ENCODE measurements at places on chromosomes 16 and 17.

DNA sequence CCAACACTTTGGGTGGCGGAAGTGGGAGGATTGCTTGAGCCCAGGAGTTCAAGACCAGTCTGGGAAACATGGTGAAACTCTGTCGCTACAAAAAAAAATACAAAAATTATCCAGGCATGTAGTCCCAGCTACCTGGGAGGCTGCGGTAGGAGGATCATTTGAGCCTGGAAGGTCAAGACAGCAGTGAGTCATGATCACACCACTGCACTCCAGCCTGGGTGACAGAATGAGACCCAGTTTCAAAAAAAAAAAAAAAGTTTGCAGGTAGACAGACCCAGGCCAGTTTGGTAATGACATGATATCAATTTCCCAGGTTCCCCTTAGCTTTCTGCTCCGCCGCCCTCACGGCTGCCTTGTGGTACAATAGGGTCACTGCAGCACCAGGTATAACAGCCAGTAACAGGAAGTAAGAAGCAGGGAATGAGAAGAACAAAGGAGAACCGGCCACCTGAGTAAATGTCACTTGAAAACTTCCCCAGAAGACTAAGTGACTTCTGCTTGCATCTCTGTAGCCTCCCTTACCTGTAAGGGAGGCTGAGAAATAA, 201.2 kb upstream of the HSBP1 start:
- DNase-seq = no peak

DNA sequence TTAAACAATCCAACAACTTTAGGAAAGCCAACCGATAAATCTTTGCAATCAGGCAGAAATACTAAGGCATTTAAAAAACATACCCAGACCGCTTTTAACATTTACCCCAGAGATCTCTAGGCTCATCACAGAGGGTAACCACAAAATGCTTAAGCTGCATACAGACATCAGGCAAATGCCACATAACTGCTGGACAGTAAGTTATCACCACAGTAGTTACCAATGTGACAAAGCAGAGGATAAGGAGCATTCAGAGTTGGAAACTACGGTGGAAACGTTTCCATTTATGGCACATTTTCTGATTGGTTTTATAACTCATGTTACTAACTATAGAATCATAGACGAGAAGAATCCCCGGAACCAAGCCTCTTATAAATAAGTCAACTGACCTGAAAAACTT, 77.5 kb downstream of the KANSL1 start:
- DNase-seq = no peak

DNA sequence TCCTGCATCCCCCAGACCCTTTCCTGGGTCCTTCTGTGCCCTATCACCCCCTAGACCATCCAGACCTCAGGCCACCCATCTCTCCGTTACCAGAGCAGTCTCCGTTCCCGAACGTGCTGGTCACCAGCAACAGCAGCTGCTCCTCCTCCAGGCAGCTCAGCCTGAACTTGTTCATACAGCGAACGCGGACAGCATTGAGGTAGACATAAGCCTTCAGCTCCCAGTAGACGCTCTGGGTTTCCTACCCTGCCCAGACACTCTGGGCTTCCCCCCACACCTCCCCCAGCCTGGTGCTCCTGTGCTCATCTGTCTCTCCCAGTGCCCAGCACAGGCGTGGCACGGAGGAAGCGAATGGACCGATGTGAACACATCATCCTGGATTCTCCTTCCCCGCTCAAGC, 41.6 kb upstream of the RNFT1 start:
- no peak for DNase-seq

DNA sequence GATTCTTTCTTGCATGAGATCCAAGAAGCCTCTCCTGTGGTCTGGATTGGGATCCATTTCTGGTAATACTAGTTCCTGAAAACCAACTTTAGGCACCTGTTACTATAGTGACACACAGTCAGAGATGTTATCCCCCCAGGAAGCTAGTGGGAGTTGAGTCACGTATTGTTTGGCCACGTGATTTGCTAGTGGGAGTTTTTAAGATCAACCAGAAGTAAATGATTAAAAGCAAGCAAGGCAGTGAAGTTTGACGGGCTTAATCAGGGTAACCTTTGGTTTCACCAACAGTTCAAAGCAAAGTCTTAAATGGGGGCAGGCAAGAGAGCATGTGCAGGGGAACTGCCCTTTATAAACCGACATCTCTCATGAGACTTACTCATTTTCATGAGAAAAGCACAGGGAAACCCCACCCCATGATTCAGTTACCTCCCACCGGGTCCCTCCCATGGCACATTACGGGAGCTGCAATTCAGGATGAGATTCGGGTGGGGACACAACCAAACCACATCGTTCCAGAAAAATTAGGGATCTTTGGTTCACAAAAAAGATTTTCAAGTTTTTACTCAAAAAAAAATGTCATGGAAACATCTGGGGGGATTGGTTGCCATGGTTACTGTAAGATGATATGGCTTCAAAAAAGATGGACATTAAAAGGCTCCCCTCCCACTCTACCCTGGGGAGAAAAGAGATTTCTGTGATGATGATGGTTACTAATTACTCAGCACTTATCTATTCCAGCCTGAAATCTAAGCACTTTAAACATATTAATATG, 483.1 kb upstream of the ERCC4 start:
- no peak for DNase-seq

DNA sequence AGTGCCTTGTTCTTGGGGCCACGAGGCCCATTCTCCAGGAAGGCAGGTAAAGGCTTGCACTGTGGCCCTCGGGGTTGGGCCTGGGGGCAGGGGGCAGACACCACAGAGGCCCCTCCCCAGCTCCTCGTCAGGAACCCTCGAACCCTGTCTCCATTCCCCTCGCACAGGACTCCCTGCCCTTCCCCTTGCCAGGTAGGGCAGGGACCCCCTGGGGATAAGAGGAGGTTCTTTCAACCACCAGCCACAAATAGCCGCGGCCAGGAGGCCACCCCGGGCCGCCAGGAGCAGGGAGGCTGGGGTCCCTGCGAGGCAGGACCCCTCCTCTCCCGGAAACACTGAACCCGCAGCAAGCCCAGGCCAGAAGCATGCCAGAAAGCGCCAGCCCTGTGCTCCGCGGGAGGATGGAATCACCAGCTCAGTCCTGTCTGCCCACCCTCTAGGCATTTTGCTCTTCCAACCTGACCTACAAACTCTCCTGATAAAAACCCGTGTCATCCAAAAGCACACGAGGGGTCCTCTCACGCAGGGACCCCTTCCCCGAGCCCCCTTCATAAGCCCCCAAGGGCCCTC, 45.6 kb downstream of the SLC47A1 start:
- DNase-seq = no peak

DNA sequence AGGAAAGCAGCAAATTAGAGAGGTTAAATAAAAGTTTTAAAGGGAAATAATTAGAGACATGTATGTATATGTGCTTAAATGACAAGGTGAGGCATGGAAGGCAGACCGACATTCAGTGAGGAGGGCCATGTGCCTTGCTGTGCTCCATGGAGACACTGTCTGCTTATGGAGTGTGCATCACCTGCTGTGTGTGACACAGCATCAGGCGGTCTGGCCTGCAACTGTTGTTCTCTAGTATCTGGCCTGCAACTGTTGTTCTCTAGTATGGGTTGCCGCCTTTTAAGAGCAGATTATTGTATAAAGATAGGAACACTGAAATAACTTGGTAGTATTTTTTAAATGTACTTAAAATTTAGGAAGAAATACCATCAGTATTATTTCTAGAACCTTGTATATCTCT, 225.1 kb downstream of the LGALS9B start:
- DNase-seq = no peak

DNA sequence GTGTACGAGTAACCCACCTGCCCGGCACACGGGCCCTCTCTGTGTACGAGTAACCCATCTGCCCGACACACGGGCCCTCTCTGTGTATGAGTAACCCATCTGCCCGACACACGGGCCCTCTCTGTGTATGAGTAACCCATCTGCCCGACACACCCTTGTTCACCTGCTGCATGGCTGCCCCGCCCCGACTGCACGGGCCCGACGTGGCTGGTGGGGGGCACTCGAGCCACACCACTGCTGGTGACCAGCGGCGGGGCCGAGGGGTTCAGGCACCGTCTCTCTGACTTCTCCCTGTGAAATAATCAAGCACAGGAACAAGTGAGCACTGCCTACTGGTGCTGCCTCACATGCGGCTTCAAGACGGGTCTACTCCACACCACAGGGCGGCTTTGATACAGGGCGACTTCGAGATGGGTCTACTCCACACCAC, 22.1 kb downstream of the MAP1LC3B start:
- no peak for DNase-seq

- DNase-seq = no peak
Observed at GRCh38 chr17:28413804-28414203, 7.8 kb upstream of the SLC46A1 start.

DNA sequence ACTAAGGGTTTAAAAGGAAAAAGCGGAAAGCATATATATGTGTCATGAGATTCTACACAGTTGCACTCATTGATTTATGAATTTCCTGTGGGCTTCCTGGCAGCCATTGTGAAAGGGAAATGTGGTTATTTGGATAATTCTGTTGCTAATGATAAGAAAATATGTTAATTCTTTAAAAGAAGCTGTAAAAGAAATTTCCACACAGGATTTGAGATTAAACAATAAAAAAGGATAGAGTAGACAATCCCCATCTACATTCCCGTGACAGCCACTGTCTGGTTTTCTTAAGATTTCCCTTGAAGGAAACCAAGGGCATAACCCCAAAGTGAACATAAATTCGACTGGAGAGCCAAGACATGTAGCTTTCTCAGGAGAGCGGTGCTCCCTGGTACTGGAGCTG, 397.5 kb downstream of the CPPED1 start:
- no peak for DNase-seq

GRCh38 chr17:3798273-3799180, 2.5 kb downstream of the ITGAE start:
- DNase-seq = no peak

DNA sequence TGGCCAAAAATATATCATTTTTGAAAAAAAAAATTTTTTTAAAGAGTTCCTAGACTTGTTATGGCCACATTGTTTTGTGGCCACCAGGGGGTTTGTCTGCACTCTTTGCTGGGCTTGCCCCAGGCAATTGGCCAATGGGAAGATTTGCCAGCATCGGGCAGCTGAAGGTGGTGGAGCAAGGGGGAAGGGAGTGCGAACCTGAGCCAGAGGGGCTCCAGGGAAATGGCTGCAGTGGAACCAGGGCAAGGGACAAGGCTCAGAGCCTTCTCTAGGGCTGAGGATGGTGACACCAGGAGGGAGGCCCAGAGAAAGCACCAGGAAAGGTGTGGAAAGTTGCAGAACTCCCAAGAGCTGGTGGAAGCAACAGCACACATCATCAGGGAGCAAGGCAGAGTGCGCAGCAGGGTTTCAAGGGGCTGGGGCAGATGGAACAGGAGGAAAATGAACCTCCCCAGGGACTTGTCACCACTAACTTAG, 15.5 kb upstream of the CMIP start:
- DNase-seq = no peak

DNA sequence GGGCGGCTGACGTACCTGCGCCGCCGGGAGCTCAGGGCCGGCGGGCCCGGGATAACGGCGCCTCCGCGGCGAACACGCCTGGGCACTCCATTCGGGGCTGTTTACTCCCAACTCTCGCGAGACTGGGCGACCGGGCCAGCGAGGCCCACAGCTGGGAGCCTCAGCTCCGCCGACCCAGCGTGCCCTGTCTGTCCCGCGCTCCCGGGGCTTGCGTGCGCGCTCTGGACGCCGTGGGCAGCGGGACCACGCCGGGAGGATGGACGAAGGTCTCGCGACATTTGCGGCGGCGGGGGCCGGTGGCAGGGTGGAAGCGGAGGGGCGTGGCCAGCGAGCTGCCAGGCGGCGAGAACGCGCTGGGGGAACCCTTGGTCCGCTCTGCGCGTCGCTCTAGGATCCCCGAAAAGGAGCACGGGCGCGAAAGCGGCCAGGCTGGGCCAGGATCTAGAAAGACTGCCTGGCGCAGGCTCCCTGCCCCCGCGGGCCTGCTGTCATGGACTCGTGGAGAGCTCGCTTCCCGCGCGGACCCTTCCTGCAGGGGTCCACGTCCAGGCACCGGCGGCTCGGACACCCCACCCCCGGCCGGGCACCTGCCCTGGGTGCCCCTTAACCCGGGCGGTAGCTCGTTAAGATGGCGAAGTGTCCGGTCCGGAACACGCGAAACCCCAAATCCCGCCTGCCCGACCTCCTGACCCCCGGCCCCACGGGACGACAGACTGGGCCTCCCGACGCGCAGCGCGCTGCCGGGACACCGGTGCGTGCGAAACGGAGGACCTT, at the start of gene MBTPS1:
Gene MBTPS1 (minus strand): TSS at position 223 of the 774 bp plus-strand sequence. CDS start 15,159 bp downstream, outside the sequence.
- peak; percentile 98 for DNase-seq

DNA sequence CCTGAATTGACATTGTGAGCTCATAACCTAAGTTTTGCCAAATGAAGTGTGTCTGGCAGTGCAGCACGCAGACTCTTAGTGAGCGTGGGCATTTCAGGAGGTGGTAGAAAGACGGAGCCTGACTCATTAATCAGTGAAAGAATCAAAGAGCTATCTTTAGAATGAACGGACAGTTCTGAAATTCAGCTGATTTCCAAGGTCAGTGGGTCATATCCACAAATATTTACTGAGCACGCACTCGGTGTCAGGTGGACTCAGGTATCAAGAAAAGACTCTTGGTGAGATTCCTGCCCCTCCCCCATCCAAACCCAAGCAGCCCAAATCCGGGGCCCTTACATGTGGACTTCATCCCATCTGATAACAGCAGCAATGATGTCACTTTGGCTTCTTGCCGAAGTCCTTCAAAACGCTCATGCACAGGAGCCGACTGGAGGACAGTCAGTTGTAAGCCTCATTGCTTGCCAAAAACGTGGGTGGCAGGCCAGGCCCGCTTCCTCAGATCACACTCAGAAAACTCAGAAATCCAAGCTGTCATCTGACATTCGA, 185.8 kb downstream of the HS3ST3A1 start:
- DNase-seq = no peak

GRCh38 chr16:84931506-84931905, 79.8 kb downstream of the ZDHHC7 start:
- DNase-seq = no peak

GRCh38 chr17:70493277-70493874, 324.0 kb downstream of the KCNJ2 start:
- no peak for DNase-seq

- DNase-seq = peak; percentile 41
Observed at GRCh38 chr17:42548070-42548837, 4.5 kb upstream of the HSD17B1 start.

DNA sequence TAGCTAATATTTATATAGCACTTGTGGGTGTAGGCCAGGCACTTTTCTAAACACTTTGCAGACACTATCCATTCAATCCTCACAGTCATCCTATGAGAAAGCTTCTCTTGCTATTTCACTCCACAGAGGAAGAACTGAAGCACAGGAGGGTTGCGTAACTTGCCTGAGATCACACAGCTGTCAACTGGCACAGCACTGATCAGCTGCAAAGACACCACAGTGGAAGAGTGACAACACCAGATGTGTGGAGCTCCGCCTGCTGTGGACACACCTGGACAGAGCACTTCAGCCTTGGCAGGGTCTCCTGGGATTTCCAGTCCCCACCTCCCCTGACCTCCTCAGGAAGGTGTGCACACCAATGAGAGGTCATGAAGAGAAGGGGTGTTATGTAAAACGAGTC, 13.3 kb upstream of the CNEP1R1 start:
- no peak for DNase-seq

- no peak for DNase-seq
Observed at GRCh38 chr17:45241328-45242028, 19.8 kb downstream of the FMNL1 start.
